NCI-H1417 (cell line): ENCODE measurements at places on chromosomes 6 and 20.

DNA sequence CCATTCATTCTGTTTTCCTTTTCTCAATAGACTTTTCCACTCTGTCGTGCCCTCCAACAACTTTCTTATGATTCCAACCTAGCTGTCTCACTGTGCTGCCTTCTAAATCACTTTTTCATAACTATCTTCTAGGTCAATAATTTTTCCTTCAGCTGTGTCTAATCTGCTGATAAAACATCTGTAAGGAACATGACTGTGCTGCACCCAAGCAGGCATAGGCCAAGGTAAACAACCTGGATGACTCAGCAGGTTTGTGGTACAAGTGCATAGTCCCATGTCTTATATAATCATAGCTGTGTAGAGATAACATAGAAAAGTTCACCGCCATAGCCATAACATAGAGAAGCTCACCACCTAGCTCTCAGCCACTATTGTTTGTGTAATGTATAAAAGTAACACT is 332.3 kb downstream of the PLCB1 start:
- DNase-seq: no peak

- DNase-seq: no peak
Measured at GRCh38 chr6:107698146-107698545, 126.0 kb downstream of the SCML4 start.

- no peak for DNase-seq
Measured at GRCh38 chr20:8876366-8876765, 192.5 kb upstream of the PLCB4 start.

DNA sequence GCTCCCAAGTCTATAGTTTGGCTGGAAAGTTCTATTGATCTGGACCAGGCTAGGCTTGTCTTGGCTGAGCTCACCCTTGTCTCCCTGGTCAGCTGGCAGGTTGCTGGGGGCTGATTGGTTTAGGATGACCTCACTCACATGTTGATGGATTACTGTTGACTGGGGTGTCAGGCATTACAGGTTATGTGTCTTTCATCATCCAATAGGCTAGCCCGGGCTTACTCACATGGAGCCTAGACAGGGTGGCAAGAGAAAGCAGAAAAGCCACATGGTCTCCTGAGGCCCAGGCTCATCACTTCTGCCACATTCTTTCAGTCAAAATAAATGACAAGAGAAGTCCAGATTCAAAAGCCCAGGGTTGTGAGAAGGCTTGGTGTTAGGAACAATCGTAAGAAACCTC is 103.5 kb downstream of the BFSP1 start:
- no peak for DNase-seq

- no peak for DNase-seq
Measured at GRCh38 chr6:158011478-158011920, 29.8 kb downstream of the SYNJ2 start.

DNA sequence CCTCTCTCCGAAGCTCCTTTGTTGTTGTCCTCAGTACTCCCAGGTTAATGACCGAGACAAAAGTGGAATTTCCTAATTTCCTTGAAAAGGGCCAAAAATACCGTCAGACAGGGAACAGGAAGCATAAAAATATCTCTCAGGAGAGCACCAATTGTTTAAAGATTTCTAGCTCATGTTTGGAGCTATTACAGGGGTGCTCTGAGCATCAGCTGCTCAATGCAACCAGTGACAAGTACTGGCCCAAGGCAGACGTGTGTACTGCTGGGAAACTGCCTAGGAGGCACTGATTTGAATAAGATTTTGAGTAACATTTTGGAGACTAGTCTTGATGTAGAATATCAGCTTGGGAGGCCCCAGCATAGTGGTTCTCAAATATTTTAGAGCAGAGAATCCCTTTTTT is 17.3 kb downstream of the LAMA4 start:
- no peak for DNase-seq

- no peak for DNase-seq
Measured at GRCh38 chr6:12075067-12075563, 63.0 kb downstream of the HIVEP1 start.

GRCh38 chr20:57653910-57654309 is 33.7 kb upstream of the ZBP1 start:
- no peak for DNase-seq

DNA sequence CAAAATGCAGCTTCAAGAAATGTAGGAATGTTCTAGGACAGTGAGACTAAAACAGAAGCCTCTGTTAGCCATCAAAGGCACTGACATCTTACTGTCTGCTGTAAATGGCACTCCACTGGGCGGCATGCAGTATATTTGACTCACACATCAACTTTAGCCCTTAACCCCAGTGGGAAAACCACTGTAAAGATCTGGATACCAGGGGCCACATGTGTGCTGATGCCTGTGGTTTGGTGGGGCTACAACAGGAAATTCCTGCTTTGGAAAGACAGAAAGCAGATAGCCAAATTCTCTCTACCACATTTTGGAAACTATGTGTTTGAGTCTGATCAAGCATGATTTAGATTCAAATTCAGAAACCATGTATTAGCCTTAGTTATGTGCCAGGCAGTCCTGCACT is 4.3 kb downstream of the PFDN4 start:
- DNase-seq: no peak

GRCh38 chr6:17138033-17138432 is 36.2 kb downstream of the STMND1 start:
- no peak for DNase-seq

- DNase-seq: no peak
Measured at GRCh38 chr6:125750692-125751333, 1.4 kb downstream of the HEY2 start.

DNA sequence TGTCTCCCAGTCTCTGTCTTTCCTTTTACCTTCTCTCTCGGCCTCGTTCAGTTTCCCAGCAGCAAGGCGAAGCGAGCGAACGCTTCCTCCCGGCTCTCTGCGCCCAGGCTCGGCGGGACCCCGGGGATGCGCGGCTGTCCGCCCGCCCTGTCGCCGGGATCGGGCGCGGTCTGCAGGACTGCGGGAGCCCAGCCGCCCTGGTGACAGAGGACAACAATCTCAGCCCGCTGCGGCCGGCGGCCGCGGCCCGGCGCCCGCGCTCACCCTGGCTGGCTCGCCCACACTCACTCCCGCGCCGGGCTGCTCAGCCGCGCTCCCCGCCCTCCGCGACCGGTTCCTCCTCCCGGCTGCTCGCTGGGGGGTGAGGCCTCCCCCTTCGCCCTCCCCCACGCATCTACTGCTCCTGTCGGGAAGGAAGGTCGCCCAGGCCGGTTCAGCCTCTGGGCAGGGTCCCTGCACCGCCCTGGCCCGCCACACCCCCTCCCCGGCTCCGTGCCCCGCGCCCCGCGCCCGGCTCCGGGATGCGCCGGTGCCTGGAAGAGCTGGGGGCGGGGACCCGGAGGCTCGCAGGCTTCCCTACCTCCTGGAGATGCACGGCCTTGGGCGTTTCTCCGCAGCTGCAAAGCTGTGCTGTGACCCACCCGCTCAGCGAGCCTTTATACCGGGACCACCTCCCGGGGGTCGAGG is 410 bp downstream of the SYNE1 start:
- DNase-seq: no peak

DNA sequence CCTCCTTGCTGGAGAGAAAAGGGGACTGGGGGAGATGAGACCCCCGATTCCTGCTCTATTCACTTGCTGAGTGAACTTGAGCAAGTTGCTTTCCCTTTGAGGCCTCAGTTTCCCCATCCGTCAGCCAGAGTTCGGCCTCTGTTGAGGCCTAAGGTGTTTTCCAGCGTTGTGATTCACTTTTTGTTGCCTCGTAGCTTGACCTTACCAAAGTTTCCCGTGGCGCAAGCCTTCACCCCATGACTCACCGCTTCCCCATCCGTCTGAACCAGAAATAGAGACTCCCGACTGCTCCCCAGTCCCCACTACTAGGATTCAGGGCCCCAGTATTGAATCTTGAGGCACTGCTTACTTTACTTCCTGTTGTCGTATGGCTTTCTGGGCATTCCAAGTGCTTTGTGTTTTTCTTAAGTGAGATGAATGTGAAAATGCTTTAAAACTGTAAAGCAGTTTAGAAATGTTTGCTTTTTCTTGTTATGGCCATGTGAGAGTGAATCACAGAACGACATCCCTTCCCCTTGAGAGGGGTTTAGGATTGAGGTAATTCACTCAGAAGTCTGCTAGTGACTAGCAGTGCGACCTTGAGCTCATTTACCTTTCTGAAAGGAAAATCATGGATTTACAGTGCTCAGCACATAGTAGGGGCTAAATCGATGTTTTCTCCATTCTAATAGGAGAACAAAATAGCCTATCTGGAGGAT is 1.2 kb downstream of the CHMP4B start:
- DNase-seq: no peak

GRCh38 chr20:62770916-62771315 is 25.4 kb upstream of the MRGBP start:
- DNase-seq: no peak
